ENCODE measurements at places on chromosomes 11 and 22. TPM values are rescaled to one million over a fixed set of nuclear protein-coding genes. Genes with fewer than 3 reads are reported as not detected.
A peak's percentile ranks its signal among the peaks of the same experiment; 100 is the strongest.

GRCh38 chr11:113876798-113877669, 1.7 kb upstream of the USP28 start:
- H3K4me3 ChIP-seq: no peak overlapping the region
- peaks cover 20% of the 10 kb centered on the region for H3K36me3 ChIP-seq
- no peaks in the 10 kb centered on the region for H3K27me3 ChIP-seq
- H3K27ac ChIP-seq: no peak overlapping the region
- DNase-seq: no peak

DNA sequence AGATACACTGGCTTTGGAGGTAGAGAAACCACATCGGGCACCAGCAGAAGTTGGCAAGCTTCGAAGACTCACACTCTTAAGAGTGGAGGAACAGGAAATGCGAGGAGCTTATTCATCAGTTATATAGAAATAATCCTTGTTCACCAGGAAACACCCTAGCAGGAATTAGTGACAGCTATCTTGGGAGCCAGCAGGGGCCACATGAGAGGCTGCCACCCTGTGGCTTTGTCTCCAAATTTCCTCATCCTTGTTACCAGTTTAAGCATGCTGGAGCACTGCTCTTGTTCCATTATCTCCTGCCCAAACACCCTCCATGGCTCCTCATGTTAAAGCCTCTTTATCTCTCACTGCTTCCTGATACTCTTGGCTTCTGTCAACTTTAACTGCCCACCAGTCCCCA, 131.0 kb downstream of the PLEKHA7 start:
- no peak overlapping the region for H3K4me3 ChIP-seq
- peak; percentile 76 for DNase-seq
- peaks cover 38% of the 10 kb centered on the region for H3K36me3 ChIP-seq
- no peaks in the 10 kb centered on the region for H3K27me3 ChIP-seq

DNA sequence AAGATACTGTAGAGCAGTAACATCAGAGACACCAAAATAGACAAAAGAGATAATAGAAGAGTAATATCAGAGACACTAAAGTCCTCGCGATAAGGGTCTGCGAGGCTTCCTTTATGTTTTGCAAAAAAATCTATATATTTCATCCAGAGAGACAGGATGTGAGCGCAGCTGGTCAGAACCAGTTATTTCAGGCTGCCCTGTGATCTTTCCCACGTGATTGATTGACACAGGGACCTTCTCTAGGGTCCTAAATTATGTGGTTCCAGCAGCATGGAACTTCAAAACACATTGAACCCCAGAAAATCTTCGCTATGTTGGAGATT, 118.0 kb downstream of the KCNQ1 start:
- no peaks in the 10 kb centered on the region for H3K4me1 ChIP-seq
- H3K27me3 ChIP-seq: no peaks in the 10 kb centered on the region
- H3K36me3 ChIP-seq: no peaks in the 10 kb centered on the region
- no peak overlapping the region for H3K27ac ChIP-seq
- no peak for DNase-seq

DNA sequence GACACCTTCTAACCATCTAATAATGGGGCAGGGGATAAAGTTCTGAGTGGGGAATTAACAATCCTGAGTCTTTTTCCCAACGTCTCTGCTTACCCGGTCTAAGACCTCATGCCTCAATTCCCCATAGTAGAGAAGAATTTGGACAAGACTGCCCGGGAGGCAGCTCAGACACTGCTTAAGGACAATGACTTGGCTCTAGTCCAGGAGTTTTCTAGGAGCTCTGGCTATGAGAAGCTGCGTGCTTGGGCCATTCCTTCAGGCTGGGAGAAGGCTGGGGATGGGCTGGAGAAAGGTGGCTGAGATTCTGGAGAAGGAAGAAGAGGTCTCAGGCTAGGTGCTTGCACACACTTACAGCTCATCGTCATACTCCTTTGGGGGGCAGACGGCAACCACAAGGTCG, 19.8 kb upstream of the ABCC8 start:
- H3K27me3 ChIP-seq: peaks cover 10% of the 10 kb centered on the region
- H3K36me3 ChIP-seq: no peaks in the 10 kb centered on the region
- H3K4me1 ChIP-seq: no peaks in the 10 kb centered on the region
- no peak overlapping the region for H3K27ac ChIP-seq

DNA sequence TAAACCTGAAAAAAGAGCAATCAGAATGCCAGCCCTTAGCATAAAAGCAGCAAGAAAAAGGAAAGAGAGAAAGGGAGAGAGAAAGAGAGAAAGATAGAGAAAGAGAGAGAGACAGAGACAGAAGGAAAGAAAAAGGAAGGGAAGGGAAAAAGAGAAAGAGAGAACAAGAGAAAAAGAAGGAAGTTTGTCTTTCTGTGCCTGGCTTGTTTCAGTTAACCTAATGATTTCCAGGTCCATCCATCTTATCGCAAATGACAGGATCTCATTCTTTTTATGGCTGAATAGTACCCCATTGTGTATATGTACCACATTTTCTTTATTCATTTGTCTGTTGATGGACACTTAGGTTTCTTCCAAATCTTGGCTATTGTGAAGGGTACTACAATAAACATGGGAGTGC, 230.8 kb downstream of the GUCY1A2 start:
- H3K36me3 ChIP-seq: no peaks in the 10 kb centered on the region
- no peaks in the 10 kb centered on the region for H3K27me3 ChIP-seq
- no peaks in the 10 kb centered on the region for H3K4me1 ChIP-seq
- H3K4me3 ChIP-seq: no peak overlapping the region

- H3K36me3 ChIP-seq: no peaks in the 10 kb centered on the region
- H3K4me3 ChIP-seq: no peak overlapping the region
- H3K4me1 ChIP-seq: no peaks in the 10 kb centered on the region
- no peak for DNase-seq
- peaks cover 85% of the 10 kb centered on the region for H3K27me3 ChIP-seq
- H3K27ac ChIP-seq: no peak overlapping the region
These were observed 87.0 kb downstream of the SCN3B start for GRCh38 chr11:123567466-123567865.

- no peaks in the 10 kb centered on the region for H3K27me3 ChIP-seq
- H3K4me1 ChIP-seq: no peaks in the 10 kb centered on the region
- no peak overlapping the region for H3K4me3 ChIP-seq
- H3K36me3 ChIP-seq: no peaks in the 10 kb centered on the region
These were observed 25.5 kb downstream of the DDI1 start for GRCh38 chr11:104061853-104062521.

GRCh38 chr22:27775087-27775698, 26.4 kb downstream of the MN1 start:
- no peaks in the 10 kb centered on the region for H3K4me1 ChIP-seq
- no peak overlapping the region for H3K27ac ChIP-seq
- no peak for DNase-seq
- H3K36me3 ChIP-seq: no peaks in the 10 kb centered on the region
- H3K27me3 ChIP-seq: no peaks in the 10 kb centered on the region

- peak overlapping the region; percentile 93 for H3K4me3 ChIP-seq
- peaks cover 81% of the 10 kb centered on the region for H3K36me3 ChIP-seq
- peak overlapping the region; percentile 90 for H3K27ac ChIP-seq
- no peak for DNase-seq
These were observed 1.0 kb downstream of the PIM3 start for GRCh38 chr22:49961601-49962011.

GRCh38 chr11:31643857-31644256, 134.3 kb downstream of the ELP4 start:
- DNase-seq: no peak
- no peaks in the 10 kb centered on the region for H3K27me3 ChIP-seq
- H3K36me3 ChIP-seq: no peaks in the 10 kb centered on the region
- no peak overlapping the region for H3K27ac ChIP-seq

DNA sequence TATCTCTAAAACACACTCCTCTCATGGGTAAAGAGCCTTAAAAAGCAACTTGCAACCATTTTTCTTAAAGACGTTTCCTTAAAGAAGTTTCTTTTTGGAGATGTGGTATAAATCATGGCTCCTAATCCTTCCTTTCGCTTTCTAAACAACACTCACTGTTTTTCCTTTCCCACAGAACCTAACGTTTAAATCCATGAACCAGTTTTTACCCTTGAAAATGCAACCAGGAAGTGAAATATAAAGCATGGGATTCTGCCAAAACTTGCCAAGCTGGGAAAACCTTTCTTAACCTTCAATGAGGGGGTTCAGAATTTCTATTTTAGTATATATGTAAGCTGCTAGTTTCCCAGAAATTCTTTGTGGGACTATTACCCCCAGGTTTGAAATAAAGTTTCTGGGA, 8.6 kb downstream of the PLEKHA7 start:
- no peak overlapping the region for H3K27ac ChIP-seq
- H3K27me3 ChIP-seq: no peaks in the 10 kb centered on the region
- DNase-seq: no peak

- no peaks in the 10 kb centered on the region for H3K36me3 ChIP-seq
- no peak for DNase-seq
- H3K4me3 ChIP-seq: no peak overlapping the region
These were observed 6.5 kb downstream of the DGAT2 start for GRCh38 chr11:75775056-75775455.

GRCh38 chr11:6156628-6157359, 13.3 kb downstream of the OR52B2 start:
- H3K27me3 ChIP-seq: no peaks in the 10 kb centered on the region
- H3K36me3 ChIP-seq: no peaks in the 10 kb centered on the region
- H3K4me3 ChIP-seq: no peak overlapping the region
- H3K4me1 ChIP-seq: no peaks in the 10 kb centered on the region
- no peak overlapping the region for H3K27ac ChIP-seq
- no peak for DNase-seq

GRCh38 chr22:40000171-40000570, 5.4 kb downstream of the FAM83F start:
- peaks cover 42% of the 10 kb centered on the region for H3K36me3 ChIP-seq
- H3K27ac ChIP-seq: no peak overlapping the region
- H3K27me3 ChIP-seq: no peaks in the 10 kb centered on the region
- H3K4me3 ChIP-seq: no peak overlapping the region
- no peak for DNase-seq
- H3K4me1 ChIP-seq: peaks cover 59% of the 10 kb centered on the region

GRCh38 chr11:65655570-65656332, 7.0 kb downstream of the RELA start:
- no peak for DNase-seq
- H3K27me3 ChIP-seq: no peaks in the 10 kb centered on the region
- H3K4me1 ChIP-seq: peaks cover 31% of the 10 kb centered on the region

DNA sequence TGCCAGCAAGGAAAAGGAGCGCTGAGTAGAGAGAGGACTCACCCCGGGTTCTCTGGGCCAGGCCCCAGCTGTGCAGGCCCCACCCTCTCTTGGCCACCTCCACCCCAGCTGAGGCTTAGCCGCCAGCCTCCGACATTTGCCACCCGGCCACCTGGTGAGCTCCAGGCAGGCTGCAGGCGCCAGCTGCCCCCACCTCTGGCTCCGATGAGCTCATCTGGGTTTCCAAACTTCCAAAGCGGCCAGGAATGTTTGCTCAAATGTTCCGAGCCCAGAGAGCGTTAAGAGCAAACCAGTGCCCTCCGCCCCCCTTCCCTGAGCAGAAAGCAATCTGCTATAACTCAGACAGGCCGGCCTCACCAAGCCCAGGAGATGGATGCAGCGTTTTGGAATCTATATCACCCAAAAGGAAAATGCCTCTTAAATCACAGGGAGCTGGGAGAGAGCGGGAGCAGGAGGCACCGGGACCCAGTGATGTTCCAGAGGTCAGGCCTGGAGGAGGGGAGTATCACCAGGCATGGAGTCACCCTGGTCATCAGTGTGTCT, 9.1 kb upstream of the MN1 start:
- peaks cover 50% of the 10 kb centered on the region for H3K27me3 ChIP-seq
- no peak for DNase-seq
- no peaks in the 10 kb centered on the region for H3K36me3 ChIP-seq
- H3K4me3 ChIP-seq: no peak overlapping the region
- H3K4me1 ChIP-seq: no peaks in the 10 kb centered on the region
- H3K27ac ChIP-seq: no peak overlapping the region

DNA sequence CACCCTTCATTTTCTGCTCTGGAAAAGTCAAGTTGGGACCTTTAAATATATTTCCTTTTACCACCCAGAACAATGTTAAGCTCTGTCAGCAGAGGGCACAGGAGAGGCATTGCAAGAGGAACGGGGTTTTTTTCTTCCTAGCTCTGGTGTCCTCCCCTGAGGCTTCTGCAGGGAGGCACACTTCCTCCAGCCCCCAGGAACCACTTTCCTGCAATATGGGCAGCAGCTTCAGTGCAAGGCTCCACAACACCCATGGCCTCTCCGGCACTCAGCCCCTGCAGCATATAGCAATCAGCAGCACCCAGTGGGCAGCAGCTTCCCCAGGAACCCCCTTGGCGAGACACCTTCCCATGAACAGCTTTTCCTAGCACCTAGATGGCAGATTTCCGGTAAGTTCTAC, 101.4 kb downstream of the SYT9 start:
- H3K4me3 ChIP-seq: no peak overlapping the region
- no peaks in the 10 kb centered on the region for H3K36me3 ChIP-seq
- peak; percentile 49 for DNase-seq
- no peaks in the 10 kb centered on the region for H3K4me1 ChIP-seq
- H3K27ac ChIP-seq: no peak overlapping the region

DNA sequence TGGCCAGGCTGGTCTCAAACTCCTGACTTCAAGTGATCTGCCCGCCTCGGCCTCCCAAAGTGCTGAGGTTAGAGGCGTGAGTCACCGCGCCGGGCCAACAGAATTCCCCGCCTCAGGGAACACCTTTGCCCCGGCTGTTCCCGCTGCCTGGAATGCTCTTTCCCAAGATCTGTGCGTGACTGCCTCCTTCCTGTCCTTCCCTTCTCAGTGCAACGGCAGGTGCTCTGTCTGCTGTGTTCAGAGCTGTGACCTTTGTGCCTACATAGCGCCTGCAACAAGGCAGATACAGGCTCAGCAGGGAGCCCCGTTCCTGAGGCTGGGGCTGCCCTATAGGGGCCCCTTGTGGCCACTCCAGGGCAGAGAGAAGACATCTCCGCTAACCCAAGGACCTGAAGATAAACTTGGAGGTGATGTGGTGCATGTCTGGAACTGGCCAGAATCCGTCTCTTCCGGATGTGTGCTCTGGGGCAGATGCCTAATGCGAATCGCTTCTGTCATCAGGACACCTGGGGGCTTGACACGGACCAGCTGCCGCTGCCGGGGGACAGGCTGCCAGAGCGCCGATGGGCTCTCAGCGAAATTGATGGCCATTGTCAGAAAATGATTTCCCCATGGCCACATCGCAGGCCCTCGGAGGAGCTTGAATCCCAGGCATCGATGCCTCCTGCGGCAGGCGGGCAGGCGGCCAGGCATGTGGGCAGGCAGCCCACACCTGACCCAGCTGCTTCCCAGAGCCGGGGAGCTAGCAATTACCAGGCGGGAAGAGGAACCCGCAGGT, 43.5 kb upstream of the TCF20 start:
- H3K36me3 ChIP-seq: no peaks in the 10 kb centered on the region
- peaks cover 12% of the 10 kb centered on the region for H3K27me3 ChIP-seq
- H3K4me3 ChIP-seq: peak overlapping the region; percentile 43
- H3K4me1 ChIP-seq: peaks cover 39% of the 10 kb centered on the region
- H3K27ac ChIP-seq: peak overlapping the region; percentile 63
- peak; percentile 68 for DNase-seq

GRCh38 chr22:42872821-42873220, 15.7 kb upstream of the ARFGAP3 start:
- no peak for DNase-seq
- H3K4me1 ChIP-seq: peaks cover 5% of the 10 kb centered on the region
- no peaks in the 10 kb centered on the region for H3K27me3 ChIP-seq
- no peak overlapping the region for H3K4me3 ChIP-seq

Gene CALCA
- not detected for total RNA-seq

Gene CHRDL2
- total RNA-seq: not detected

Gene LDLRAD3
- 16.2 TPM for total RNA-seq
